ENCODE measurements at places on chromosomes 16 and 17. TPM values are rescaled to one million over a fixed set of nuclear protein-coding genes. Genes with fewer than 3 reads are reported as not detected.

Gene PRKCB
- 4.1 TPM for total RNA-seq

Gene GAS2L2
- total RNA-seq = 0.47 TPM

Gene TMEM238L
- not detected for total RNA-seq

Gene SULT1A4
- 3.4 TPM for total RNA-seq

Gene GABARAPL2
- total RNA-seq = 180 TPM

Gene KRTAP2-2
- not detected for total RNA-seq

Gene TMUB2
- total RNA-seq = 23.1 TPM

Gene CLEC18C
- total RNA-seq = 0.73 TPM

Gene SPNS3
- 0.42 TPM for total RNA-seq

Gene ADAD2
- total RNA-seq = not detected

Gene CDH13
- 68.6 TPM for total RNA-seq

Gene RAP1GAP2
- 49.1 TPM for total RNA-seq

Measured in left cardiac atrium (tissue), 4 donors.